ENCODE measurements at places on chromosomes 7 and 10. TPM values are rescaled to one million over a fixed set of nuclear protein-coding genes. Genes with fewer than 3 reads are reported as not detected.

DNA sequence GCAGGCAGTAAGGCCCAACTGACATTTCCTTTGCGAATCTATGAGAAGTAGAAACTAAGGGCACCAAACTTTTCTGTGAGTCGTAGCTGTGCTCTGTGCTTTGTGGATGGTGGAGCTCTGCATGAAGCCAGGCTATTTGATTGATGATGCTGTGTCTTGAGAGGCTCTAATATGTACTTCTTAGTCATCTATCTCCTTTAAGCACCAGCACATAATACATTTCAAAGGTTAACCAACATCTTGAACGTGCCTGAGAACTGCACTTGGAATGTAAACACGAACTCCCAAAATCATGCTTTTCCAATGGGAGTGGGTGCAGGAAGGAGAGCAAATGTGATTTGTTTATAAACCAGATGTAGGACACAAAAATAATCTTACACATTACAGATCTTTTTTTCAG lies 411.6 kb downstream of the PARD3 start:
- no peak for DNase-seq

- DNase-seq = no peak
These were observed 14.6 kb downstream of the LRRC17 start for GRCh38 chr7:102927312-102927933.

DNA sequence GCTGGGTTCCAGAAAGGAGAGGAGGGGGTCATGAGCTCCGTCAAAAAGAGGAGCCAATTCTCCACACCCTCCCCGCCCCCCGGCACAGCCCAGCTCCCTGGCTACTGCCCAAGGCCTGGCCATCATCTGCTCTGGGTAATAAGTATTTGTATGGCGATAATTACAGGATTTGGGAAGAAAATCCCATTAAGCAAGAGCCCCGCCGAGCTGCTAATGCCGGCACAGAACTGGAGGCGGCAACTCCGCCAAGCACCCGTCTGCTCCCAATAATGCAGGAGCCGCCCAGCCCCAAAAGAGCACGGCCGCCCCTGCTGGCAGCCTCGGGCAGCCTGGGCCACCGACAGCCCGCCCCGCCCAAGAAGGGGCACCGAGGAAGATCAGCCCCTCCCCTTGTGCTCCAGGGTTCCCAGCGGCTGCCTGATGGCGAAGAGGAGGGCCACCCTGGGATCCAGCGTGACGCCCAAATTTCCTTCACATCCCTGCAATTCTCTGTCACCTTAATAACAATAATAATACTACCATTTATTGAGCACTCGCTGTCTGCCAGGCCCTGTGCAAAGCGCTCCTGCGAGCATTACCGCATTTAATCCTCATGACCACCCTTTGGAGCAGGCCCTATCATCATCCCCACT lies 5.9 kb downstream of the SLIT1 start:
- DNase-seq = peak; percentile 59

DNA sequence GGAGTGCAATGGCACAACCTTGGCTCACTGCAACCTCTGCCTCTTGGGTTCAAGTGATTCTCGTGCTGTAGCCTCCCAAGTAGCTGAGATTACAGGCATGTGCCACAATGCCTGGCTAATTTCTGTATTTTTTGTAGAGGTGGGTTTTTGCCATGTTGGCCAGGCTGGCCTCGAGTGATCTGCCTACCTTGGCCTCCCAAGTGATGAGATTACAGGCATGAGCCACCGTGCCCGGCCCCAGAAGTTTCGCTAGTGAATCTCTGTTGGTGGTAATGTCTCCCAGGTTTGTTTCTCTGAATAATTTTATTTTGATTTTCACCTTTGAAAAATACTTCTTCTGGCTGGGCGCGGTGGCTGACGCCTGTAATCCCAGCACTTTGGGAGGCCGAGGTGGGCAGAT lies 58.8 kb downstream of the ABRAXAS2 start:
- DNase-seq = no peak

DNA sequence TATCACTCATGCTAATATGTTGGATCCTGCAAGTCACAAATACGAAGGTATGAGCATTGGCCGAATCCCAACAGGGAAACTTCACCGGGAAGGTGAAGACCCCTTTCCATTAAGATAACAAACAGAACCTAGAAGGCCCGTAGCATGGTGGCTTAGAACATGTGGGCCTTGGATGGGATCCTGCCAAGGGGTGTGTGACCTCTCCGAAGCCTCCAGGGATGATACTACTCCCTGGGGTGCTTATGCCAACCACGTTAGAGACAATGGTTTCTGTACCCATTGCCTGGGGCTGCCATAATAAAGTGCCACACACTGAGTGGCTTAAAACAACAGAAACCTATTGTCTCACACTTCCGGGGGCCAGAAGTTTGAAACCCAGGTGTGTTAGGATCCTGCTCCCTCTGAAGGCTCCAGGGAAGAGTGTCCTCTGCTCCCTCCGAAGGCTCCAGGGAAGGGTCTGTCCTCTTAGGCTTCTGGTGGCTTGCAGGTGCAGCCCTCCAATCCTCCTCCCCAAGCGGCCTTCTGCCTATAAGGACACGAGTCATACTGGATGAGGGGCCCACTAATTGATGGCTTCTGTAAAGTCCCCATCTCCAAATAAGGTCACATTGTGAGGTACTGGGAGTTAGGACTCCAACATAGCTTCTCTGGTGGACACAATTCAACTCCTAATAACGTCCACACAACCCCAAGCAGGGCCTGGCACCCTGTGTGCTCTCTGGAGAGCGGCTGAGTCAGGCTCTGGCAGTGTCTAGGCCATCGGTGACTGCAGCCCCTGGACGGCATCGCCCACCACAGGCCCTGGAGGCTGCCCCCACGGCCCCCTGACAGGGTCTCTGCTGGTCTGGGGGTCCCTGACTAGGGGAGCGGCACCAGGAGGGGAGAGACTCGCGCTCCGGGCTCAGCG lies 992 bp upstream of the MGMT start:
- no peak for DNase-seq

DNA sequence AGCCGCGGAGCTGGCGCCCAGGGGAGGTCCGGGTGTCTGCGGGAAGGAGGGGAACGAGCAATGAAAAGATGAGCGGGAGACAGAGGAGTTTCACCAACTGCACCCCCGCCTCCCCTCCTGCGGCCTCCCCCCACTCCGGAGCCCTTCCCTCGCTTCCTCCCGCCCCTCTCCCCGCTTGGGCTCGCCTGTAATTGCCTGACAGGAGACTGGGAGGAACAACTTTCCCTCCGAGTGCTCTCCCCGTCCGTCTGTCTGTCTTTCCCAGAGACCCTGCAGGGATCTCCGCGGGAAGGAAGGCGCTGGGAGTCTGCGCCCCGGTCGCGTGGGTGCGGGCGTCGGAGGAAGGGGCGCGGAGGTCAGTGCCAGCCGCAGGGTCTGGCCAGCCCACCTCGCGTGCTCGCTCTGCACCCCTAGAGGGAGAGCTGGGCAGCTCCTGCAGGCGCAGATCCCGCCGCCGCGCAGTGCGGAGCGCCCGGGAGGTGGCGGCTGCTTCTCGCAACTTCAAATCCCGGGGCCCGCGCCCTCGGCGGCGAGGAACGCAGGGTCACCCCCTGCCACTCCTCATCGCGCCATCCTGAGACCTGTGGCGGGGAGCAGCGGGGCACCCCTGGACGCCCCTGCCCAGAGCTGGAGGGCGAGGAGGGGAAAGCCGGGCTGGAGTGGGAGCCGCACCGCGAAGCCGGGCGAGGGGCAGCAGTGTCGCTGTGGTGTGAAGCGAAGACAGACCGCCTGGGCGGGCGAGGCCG lies 511 bp upstream of the NRP1 start:
- DNase-seq = peak; percentile 89

GRCh38 chr7:131111081-131111576 lies 216.5 kb upstream of the MKLN1 start:
- DNase-seq = no peak

DNA sequence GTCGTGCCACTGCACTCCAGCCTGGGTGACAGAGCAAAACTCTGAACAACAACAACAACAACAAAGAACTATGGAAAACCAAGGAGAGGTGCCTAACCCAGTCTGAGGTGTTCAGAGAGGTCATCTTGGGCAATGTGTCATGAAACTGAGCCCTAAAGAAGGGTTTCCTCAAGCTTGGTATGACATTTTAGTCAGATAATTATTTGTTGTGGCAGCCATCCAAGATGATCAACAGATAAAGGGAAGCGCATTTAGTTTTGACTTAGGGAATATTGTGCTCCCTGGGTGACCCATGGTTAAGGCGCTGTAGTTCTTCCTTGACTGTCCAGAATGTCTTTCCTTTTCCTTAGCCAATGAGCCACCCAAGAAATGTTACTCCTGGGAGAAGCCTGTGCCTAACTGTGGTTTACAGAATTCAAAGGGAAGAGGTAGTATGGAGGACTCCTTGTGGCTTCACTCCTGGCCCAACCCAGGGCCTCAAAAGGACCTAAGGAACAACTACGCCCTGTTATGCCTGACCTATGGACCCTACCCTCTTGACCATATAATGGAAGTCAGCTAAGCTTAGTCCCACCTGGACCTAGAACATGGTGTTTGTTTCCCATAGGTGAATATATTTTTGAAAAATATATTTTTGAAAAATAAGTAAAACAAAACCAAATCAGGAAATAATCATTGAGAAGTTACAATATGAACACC lies 42.4 kb downstream of the TPST1 start:
- no peak for DNase-seq

GRCh38 chr10:24784923-24785322 lies 61.2 kb upstream of the ARHGAP21 start:
- no peak for DNase-seq

DNA sequence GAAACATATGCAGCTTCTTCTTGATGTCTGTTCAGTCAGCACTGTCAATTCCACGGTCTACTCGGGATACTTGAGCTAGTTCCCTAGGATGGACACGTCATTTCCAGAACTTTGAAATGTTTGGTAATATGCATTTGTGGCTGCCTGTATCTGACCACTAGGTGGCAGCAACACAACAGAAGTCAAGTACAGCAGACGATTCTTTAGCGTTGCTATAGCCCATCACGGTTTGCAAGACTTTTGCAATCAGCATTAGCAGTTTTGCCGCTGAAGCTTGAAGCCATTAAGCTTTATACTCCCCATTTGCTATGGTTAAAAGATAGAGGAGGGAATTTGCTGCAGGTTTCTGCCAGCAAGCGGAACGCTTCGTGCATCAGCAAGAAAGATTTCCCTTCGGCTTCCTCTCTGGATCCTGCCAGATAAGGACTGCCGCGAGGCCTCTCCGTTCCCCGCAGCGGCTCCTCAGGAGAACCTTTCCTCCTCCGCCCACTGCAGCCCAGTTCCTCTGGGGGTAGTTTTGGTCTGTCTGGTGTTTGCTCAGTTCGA lies 63.5 kb downstream of the ABCC2 start:
- DNase-seq = no peak

GRCh38 chr7:87511510-87511909 lies 36.0 kb upstream of the ABCB4 start:
- no peak for DNase-seq

DNA sequence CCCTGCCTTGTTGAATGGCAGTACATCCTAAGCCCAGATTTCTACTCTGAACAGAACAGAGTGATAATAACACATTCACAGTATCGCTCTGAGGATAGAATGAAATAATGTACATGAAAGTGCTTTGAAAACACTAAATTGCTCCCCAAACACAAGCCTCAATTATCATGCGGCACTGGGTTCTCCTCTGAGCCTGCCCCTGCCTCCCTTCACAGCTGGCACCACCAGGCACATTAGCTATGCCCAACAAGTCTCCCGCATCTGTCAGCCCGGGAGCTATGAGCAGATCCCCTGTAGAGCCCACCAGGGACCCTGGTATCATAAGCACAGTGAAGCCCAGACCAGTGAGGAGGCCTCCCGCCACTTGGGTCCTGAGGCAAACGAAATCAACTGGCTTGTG lies 405.5 kb downstream of the GRID1 start:
- no peak for DNase-seq

GRCh38 chr7:99021941-99022560 lies 121.9 kb downstream of the SMURF1 start:
- peak; percentile 12 for DNase-seq

GRCh38 chr7:88758381-88759229 lies 895 bp upstream of the ZNF804B start:
- no peak for DNase-seq

GRCh38 chr10:7892146-7892545 lies 73.8 kb downstream of the TAF3 start:
- DNase-seq = no peak

- DNase-seq = no peak
These were observed 21.5 kb downstream of the C10orf53 start for GRCh38 chr10:49700997-49701396.

TWIST1 gene
- 1.2 TPM for total RNA-seq

H2BK1 gene
- not detected for total RNA-seq

GBX1 gene
- 0.57 TPM for total RNA-seq

NKX2-3 gene
- total RNA-seq = not detected

CLCN1 gene
- total RNA-seq = not detected

CPEB3 gene
- total RNA-seq = 8.3 TPM

GPR37 gene
- 0.13 TPM for total RNA-seq

FAM204A gene
- total RNA-seq = 62.7 TPM

SMKR1 gene
- total RNA-seq = not detected

NDUFB2 gene
- total RNA-seq = 505 TPM

BEND7 gene
- total RNA-seq = 14.0 TPM

IDI2 gene
- total RNA-seq = 0.51 TPM

GJC3 gene
- not detected for total RNA-seq

ZNF777 gene
- total RNA-seq = 7.6 TPM

PHF14 gene
- total RNA-seq = 15.6 TPM

AGAP6 gene
- total RNA-seq = 5.0 TPM

FFAR4 gene
- total RNA-seq = 0.08 TPM

PUS7 gene
- total RNA-seq = 6.6 TPM
